ENCODE measurements at places on chromosomes 7 and 10. TPM values are rescaled to one million over a fixed set of nuclear protein-coding genes. Genes with fewer than 3 reads are reported as not detected.

DNA sequence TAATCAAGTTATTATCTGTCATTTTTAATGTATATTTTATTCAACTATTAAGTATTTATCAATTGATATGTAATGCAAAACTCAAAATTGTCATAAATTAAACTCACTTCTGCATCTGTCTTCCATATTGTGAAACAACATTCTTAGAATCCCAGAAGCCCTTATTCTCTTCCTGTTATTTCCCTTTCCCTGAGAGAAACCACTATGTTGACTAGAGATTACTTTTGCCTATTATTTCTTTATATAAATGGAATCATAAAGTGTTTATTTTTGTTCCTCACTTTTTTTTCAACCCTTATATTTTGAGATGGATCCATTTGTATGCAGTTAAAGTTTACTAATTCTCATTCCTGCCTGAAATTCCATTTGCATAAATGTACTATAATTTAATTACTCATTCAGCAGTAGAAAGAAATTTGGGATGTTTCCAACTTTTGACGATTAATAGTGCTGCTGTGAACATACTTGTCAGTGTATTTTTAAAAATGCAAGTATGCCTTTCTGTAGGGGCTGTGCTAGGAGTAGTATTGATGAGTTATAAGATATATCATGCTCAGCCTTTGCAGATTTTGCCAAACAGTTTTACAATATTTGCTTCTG, 211.2 kb downstream of the SEMA3D start:
- no peaks in the 10 kb centered on the region for H3K36me3 ChIP-seq
- H3K4me1 ChIP-seq: no peaks in the 10 kb centered on the region
- no peak for DNase-seq
- no peak overlapping the region for H3K27ac ChIP-seq
- H3K4me3 ChIP-seq: no peak overlapping the region
- H3K27me3 ChIP-seq: no peaks in the 10 kb centered on the region

TAS2R41 gene
- total RNA-seq: not detected

SFTPA1 gene
- total RNA-seq: not detected

PTEN gene
- 192 TPM for total RNA-seq

DNA sequence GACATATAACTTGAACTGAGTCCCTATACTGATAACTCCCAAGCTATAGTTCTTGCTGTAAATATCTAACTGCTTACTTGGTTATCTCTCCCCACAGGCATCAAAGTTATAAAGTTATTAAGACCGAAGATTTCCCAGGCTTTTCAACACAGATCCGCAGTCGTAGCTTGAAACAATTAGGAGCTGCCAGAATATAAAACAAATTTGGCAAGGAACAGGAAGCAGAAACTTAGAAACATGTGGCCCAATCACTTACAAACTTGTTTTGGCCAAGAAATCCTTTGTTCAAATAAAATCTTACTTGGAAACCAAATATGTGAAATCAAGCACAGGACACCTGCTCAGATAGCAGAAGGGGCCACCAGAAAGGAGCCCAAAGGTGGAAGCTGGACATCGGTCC, 9.0 kb downstream of the SLC16A12 start:
- no peaks in the 10 kb centered on the region for H3K36me3 ChIP-seq
- H3K27ac ChIP-seq: peak overlapping the region; percentile 16
- no peak overlapping the region for H3K4me3 ChIP-seq
- H3K27me3 ChIP-seq: no peaks in the 10 kb centered on the region

DNA sequence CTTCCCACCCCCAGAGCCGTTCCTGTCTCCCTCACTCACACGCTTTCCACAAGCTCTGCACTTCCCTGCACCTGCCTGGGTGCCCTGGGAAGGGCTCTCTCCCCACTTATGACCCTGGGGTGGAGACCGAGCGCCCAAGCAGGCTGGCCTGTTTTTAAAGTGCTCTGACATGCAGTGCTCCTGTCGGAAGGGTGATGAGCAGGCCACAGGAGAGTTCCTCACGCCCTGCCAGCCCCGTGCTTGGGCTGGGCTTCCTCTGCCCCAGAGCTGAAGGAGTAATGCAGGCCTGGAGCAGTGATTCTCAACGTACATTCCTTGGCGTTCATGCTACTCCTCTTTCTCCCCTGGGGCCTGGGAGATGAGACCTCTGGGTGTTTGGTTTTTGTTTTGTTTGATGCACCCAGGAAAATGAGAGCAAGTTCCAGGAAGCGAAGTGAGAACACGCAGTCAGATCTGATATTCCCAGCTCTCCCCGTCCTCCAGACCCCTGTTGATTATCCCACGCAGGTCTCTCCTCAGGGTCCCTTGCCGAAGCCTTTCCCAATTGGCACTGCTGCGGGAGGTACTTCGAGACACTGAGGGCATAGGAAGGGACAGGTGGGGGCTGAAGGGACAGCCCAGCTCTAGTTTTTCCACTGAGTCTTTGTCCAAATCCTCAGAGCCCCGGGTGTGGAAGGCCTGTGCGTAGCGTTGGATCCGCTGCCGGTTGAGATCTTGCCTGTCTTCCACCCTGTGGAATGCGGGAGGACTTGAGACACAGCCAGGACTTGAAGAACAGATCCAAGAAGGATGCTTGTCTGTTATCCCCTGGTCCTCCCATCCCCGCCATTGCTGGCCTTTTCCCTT, 14.1 kb downstream of the TRPV6 start:
- DNase-seq: no peak
- H3K27ac ChIP-seq: no peak overlapping the region
- H3K27me3 ChIP-seq: no peaks in the 10 kb centered on the region

DNA sequence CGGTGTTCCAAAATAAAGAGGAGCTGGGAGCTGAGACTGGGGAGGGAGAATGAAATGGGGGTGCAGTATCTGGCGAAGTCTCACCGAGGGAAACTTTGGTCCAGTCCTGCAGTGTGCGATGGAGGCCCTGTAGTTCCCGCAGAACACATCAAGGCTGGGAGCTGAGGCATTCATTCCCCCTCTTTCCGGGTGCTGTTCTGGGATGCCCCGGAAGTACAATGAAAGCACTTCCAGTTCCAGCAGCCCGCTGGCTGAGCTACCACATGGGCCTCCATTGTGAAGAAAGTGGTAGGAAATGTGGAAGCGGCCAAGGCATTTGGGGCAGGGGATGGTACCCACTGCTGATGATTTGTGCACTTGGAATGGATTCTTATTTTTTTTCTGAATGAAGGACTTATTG, 560.7 kb downstream of the GLRX3 start:
- DNase-seq: no peak
- no peaks in the 10 kb centered on the region for H3K36me3 ChIP-seq

- H3K27me3 ChIP-seq: peaks cover 5% of the 10 kb centered on the region
- peak overlapping the region; percentile 22 for H3K4me3 ChIP-seq
- H3K36me3 ChIP-seq: no peaks in the 10 kb centered on the region
These were observed 34.7 kb downstream of the MRPS24 start for GRCh38 chr7:43834463-43835251.

DNA sequence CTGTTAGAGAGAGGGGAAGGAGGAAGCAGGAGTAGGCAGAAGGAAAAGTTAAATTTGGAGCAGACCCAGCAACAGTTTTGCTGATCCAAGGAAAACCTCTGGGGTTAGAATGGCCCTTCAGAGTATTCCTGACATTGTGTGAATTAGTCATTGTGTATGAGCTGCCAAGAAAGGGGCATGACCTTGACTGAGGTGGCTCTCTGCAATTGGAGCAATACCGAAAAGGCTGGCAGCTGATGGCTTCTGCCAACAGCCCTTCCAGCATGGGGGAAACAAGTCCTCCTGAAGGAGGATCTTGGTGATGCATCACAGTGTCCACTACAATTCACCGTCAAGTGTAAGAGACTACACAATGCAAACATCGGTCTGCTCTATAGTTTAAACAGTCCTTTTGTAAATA, 20.6 kb upstream of the WASL start:
- DNase-seq: no peak
- no peaks in the 10 kb centered on the region for H3K4me1 ChIP-seq
- no peak overlapping the region for H3K4me3 ChIP-seq

GRCh38 chr10:80406204-80406603, 2.1 kb upstream of the PRXL2A start:
- no peak for DNase-seq

DNA sequence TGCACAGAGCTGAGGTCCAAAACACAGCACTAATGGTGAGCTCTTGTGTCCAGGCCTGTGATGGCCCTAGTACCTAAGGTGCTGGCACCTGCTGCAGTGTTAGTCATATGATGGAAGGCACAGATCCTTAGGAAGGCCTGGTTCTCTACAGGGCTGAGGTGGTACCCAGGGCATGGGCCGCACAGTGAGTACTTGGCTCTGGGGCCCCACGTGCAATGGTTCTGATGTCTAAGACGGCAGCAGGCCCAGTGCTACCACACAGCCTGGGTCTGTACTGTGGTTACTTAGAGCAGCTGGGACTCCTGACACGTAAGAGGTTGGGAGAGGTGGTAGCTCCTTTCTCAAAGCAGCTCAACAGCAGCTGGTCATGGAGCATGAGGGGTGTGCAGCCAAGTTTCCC, 70.6 kb upstream of the MAGI2 start:
- H3K36me3 ChIP-seq: no peaks in the 10 kb centered on the region
- H3K4me3 ChIP-seq: no peak overlapping the region
- no peak overlapping the region for H3K27ac ChIP-seq
- no peaks in the 10 kb centered on the region for H3K4me1 ChIP-seq
- H3K27me3 ChIP-seq: no peaks in the 10 kb centered on the region

Measured in tibial nerve (tissue), 4 donors.